ENCODE measurements at places on chromosomes 13 and 19.

- DNase-seq: no peak
Observed at GRCh38 chr19:54475706-54476105, 2.6 kb upstream of the CDC42EP5 start.

- no peak for DNase-seq
Observed at GRCh38 chr19:17951990-17952976, 14.6 kb upstream of the KCNN1 start.

GRCh38 chr13:27161980-27162379, 9.6 kb downstream of the USP12 start:
- DNase-seq: no peak

DNA sequence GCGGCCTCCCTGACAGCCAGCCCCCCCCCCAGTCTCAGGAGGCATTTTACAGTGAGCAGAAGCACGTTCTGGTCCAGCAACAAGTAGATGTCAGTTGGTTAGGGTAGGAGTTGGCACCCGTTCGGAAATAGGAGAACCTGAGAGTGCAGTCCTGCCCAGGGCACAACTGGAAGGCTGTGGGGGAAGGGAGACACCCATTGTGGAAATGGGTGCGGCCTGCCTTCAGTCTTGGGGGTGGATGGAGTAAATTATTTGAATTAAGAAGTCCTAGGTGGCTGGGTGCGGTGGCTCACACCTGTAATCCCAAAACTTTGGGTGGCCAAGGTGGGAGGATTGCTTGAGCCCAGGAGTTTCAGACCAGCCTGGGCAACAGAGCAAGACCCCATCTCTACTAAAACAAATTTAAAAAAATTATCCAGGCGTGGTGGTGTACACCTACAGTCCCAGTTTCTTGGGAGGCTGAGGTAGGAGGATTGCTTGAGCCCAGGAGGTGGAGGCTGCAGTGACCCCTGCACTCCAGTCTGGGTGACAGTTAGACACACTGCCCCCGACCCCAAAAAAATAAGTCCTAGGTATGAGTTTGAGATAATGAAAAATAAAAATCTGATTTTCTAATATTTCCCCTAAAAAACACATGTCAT, 1.2 kb downstream of the CIRBP start:
- peak; percentile 55 for DNase-seq

DNA sequence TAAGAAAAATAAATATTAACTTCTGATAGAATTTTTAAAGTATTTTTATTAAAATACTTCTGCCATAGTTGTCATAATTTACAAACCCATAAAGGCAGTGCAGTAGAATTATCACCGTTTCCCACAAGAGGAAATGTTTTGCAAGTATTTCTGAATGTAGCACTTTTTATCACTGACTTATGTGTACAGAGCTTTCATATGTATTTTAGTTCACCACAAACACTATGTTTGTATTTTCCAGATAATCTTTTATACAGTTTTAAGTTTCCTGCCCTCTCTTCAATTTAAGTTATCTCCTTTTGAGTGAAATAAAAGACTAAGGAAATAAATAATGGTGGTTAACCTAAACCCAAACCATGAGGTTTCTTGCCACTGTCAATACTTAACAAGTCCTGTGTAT, 24.2 kb downstream of the MIPEP start:
- no peak for DNase-seq

GRCh38 chr19:927780-928401, 2.1 kb downstream of the ARID3A start:
- no peak for DNase-seq

GRCh38 chr19:51830274-51830673, 35.3 kb downstream of the FPR3 start:
- no peak for DNase-seq

GRCh38 chr13:44815623-44816022, 173.6 kb downstream of the NUFIP1 start:
- DNase-seq: no peak

- DNase-seq: no peak
Observed at GRCh38 chr13:32228330-32229041, 86.7 kb downstream of the ZAR1L start.

DNA sequence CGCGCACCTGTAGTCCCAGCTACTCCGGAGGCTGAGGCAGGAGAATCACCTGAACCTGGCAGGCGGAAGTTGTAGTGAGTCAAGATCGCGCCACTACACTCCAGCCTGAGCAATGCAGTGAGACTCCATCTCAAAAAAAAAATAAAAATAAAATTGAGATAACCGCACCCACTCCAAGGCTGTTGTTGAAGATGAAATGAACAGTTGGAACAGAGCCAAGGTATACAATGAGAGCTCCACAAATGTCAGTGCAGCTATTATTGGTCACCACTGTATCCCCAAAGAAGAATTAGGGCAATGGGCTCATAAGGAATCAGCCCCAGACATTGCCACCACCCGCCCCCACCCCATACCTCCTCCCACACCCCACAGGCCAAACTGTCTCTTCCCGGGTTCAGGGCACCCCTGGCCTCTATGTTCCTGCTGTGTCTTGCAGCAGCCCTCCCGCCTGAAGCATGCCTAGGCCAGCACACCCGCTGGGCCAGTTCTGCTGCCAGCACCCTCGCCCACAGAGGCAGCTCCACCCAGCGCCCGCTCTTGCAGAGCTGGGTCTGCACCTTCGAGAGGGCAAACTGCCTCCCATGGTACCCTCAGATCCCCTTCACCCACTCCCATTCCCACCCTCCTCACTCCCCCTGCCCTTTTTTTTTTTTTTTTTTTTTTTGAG, 3.5 kb upstream of the S1PR5 start:
- peak; percentile 65 for DNase-seq

GRCh38 chr19:29266603-29267002, 53.7 kb upstream of the UQCRFS1 start:
- DNase-seq: peak; percentile 37

DNA sequence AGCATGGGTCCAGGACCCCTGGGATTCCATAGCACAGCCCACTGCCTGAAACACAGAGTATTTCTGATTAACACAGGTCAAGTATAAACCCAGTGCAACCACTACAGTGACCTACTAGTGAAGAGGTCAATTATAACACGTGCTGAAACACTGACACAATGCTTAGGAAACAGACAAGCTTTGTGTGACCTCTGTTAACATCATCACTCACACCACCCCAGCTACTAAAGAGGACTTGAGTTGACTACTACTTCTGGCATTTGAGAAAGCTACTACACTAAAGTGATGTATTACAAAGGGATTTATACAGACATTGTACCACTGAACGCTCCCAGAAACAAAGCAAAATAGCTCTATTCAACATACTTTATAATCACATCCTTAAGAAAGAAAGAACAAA, 1935.9 kb upstream of the PCDH20 start:
- DNase-seq: no peak

- no peak for DNase-seq
Observed at GRCh38 chr13:29733147-29733611, 117.2 kb downstream of the UBL3 start.

DNA sequence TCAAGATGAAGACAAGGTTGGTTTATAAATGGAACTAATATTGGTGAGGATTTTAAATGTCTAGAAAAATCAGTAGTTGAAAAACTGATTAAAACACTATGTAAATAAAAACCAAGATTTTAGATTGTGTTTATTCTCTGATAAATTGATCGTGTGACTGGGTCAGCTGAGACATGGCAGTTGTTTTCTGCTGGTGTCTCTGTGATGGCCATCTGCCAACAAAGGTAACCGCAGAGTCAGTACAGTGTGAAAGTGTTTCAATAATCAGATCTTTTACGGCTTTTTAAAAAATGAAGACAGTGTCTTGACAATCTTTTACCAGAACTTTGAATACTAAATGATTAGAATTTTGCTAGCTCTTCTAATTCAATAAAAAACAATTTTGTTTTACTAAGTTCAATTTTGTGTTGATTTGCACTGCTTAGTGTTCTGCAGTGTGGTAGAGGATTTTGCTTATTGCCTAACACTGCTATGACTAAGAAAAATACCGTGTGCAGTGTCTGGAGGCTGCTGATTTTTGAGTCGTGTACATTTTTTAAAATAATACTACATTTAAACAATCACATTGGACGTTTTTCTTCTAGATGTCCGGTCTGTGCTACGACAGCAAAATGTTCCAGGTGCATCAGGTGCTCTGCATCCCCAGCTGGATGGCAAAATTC, 32.7 kb upstream of the GPR183 start:
- no peak for DNase-seq

- DNase-seq: no peak
Observed at GRCh38 chr13:44104197-44104490, 224.4 kb downstream of the LACC1 start.

GRCh38 chr13:95588721-95589120, 36.2 kb downstream of the CLDN10 start:
- no peak for DNase-seq

- DNase-seq: no peak
Observed at GRCh38 chr13:42101821-42102585, 53.6 kb downstream of the DGKH start.

DNA sequence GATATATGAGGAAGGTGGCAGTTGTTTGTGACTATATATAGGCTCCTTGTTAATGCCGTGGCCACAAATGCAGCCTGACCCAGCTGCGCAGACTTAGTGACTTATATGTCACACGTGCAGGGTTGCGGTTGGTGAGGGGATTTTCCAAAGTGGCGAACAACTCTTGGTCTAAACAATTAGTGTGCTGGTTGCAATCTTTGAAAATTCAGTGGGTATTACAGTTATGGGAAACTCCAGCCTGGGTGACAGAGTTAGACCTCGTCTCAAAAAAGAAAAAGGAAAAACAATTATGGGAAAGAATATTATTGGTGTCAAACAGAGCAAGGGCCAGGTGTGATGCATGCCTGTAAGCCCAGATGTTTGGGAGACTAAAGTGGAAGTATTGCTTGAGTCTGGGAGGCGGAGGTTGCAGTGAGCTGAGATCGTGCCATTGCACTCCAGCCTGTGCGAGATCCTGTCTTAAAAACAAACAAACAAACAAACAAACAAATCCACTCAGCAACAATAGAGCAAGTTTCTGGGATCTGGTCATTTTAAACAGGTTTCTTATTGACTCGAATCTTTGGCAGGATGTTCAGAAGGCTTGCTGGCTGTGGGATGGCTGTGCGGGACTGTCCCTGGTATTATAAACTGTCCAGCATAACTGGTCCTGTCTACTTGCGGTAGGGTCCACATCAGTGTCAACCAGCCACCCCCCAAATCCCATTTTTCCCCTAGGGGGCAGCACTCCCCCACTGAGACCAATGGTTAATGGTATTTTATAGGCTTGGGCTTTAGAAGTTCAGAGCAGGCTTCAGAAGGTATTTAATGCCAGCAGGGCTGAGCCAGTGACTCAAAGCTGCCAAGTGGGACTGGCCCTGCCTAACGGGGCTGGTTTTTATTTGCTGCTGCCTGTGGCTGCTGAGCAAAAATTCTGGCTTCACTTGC, 15.4 kb downstream of the RELB start:
- DNase-seq: peak; percentile 91

DNA sequence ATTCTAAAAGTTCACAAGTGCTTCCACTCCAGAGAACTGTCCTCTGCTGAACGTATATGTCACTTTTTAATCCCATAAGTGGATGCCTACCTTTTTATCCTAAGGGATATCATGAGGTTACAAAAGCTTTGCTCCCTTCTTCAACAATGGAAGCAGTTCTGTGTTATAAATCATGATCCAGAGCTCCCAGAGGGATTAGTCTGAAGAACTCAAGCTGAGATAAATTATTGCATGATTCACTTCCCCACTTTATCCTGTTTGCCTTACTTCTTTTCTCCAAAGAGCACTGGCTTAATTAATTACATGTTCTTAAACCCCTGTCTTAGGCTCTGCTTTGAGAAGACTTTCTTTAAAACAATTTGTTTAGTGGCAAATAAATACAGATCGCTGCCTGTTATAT, 246.7 kb downstream of the PCDH17 start:
- DNase-seq: no peak

All from lower leg skin (tissue), 4 donors.